ENCODE measurements at places on chromosomes 12 and 14.

DNA sequence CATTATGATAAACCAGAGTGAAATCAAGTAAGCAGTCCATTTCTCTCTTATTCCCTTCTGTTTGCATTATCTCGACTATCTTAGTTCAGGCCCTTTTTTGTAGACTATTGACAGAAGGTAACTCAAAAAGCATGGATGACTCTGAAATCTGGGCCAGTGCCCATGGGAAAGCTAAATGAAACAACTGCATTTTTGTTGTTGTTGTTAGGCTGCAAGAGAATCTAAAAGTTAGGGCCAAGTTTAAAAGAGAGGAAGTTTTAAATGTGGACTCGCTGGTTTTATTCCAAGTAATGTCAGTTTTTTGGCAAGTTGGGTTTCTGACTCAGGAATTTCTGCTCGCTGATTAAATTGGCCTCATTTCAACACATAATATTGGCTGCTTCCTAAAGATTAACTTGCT lies 201.1 kb downstream of the PIK3C2G start:
- no peak for DNase-seq

DNA sequence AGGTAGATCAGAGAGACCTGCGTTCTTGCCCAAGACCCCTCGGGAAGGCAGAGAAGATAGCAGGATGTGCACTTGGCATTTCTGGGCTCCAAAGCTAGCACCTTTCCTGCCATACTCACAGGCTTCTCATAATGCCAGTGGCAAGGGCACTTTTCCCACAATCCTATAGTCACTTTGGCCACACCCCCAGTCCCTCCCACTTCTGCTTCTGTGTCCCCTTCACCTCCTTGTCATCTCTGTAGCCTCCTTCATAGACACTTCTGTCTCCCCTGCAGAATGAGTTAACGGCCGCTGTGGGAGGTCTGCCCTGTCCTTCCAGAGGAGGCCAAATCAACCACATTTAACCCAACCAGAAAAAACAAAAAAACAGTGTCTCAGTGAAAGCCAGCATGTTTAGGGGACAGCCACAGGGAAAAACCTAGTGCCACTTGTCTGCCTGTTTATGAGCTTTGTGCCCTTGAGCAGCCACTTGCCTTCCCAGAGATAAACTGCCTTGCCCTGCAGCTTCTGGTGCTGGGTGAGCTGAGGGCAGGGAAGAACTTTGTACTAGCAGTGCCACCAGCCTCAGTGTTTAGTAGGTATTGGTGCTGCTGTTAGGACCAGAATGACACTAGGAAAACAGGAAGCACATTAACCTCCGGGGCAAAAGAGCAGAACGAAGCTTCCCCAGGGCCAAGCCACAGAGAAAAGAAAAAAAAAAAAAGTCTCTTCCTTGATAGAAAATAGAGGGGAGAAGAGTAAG lies 193.0 kb upstream of the PWP1 start:
- no peak for DNase-seq

DNA sequence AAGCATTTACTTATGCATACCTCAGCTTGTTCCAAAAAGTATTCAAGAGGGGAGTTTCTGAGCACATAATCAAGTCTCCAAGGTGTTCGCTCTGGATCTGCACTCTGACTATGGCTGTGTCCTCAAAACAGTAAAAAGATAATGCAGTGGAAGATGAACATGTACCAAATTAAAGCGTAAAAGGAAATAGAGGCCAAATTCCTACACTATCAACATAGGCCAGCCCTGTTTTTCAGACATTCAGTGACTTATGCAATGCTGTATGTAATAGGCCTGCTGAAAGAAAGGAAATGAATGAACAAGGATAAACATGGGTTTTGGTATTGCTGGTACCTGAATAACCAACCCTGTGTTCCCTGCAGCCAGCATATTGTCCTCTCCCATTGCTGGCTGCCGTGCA lies 115.7 kb downstream of the SAMD4A start:
- no peak for DNase-seq

GRCh38 chr12:52266514-52266913 lies 7.9 kb upstream of the KRT86 start:
- DNase-seq: no peak

DNA sequence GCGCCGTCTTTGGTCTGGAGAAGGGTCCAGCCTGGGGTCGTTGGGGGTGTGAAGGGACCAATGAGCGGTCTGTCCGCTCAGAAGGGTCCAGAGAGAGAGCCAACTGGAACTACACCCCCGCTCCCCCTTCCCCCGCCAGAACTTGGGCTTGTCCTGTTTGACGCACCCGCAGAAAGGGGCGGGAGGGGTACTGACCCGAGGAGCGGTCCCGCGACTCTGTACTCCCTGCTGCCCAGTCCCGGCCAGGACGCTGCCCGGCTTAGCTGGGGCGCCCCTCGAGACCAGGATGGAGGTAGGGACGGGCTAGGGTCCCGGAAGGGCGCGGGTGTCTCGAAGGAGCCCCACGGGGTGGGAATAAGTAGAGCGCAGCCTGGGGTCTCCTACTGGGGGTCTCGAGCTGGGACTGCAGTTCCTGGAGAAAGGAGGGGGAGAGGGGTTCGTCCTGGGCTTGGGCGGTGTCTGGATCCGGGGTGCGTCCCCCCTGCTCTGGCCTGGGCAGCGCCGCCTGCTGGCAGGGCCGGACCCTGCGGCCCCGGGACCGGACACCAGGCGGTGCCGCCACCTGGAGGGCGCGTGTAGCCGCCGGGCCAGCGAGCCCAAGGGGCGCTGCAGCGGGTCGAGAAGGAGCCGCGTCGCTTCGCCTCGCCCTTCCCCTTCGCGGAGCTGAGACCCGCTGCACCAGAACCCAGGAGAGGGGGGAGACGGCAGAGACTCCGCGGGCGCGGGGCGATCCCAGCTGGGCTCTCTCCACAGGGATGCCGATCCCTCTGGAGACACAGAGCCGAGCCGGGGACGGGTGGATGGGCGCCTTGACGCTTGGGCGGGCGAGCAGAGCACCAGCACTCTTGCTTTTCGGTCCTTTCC lies 3.8 kb upstream of the CACNB3 start:
- DNase-seq: no peak

- DNase-seq: no peak
Observed at GRCh38 chr12:109069307-109070271, 17.2 kb downstream of the USP30 start.

- DNase-seq: no peak
Observed at GRCh38 chr14:94045101-94045500, 19.0 kb downstream of the OTUB2 start.

DNA sequence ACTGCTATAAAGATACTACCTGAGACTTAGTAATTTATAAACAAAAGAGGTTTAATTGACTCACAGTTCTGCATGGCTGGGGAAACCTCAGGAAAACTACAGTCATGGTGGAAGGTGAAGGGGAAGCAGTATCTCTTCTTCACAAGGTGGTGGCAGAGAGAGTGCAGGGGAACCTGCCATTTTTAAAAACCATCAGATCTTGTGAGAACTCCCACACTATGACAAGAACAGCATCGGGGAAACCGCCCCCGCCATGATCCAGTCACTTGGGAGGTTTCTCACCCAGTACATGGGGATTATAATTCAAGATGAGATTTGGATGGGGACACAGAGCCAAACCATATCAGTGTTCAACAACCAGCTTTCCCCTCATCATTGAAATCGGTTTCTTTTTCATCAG lies 49.9 kb downstream of the AEBP2 start:
- DNase-seq: no peak

DNA sequence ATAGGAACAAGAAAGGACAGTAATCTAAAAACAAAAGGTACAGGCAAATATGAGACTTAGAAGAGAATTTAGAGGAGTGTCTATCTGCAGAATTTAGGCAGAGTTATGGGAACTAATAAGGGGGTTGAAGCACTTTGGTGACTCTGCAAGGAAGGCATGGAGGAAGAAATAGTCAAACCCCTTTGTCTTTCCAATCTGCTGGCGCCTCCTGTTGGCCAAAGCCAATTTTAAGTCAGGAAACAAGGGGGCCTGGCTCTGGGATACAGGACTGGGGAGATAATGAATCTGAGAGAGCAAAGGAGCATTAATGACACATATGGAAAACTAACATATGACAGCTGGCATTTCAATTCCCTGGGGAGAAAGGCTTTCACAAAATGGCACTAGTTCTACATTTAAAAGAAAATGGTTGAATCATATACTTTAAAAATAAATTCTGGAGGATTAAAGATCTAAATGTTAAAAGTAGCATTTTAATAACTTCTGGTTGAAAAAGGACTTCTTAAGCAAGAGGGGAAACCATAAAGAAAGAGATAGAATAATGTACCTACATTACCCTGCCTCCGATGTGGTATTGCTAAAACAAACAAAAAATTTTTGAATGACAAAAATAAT lies 48.5 kb upstream of the CSRP2 start:
- no peak for DNase-seq

DNA sequence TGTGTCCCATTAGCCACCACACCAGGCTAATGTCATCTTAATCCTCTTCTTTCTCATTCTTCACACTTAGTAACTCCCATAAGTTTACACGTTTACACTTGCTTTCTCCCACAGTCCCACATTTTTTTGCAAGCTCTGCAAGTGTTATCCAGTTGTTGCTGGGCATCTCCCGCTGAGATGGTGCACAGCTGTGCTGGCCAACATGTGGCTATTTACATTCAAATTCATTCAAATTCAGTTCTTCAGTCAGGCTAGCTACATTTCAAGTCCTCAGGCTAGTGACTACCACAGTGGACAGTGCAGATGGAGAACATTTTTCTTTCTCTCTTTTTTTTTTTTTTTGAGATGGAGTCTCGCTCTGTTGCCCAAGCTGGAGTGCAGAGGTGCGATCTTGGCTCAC lies 9.8 kb upstream of the TEAD4 start:
- no peak for DNase-seq

- no peak for DNase-seq
Observed at GRCh38 chr12:31578632-31579031, 12.3 kb downstream of the DENND5B start.

- DNase-seq: no peak
Observed at GRCh38 chr14:83312511-83312910, 1778.9 kb upstream of the SEL1L start.

- DNase-seq: no peak
Observed at GRCh38 chr12:4169531-4169930, 104.0 kb upstream of the CCND2 start.

DNA sequence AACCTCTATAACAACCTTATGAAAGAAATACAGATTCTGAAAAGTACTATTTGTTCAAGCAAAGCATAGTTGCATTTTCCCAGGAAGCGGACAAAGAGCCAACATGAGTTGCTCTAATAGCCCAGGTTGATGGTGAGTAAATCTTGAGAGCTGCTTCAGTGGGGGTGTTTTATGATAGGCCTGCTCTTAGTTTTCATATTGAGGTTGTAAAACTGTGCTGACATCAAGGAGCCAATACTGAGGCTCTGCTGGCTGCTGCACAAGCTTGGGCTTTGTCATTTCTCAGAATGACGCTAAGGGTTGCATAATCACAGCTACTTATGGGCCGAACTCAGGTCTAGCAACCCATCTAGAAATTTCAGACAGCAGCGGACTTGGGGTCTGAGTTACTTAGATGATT lies 11.5 kb downstream of the TBC1D30 start:
- no peak for DNase-seq

GRCh38 chr12:47767216-47767724 lies 5.8 kb upstream of the SLC48A1 start:
- no peak for DNase-seq

- DNase-seq: no peak
Observed at GRCh38 chr12:52662093-52662917, 10.3 kb upstream of the KRT2 start.

DNA sequence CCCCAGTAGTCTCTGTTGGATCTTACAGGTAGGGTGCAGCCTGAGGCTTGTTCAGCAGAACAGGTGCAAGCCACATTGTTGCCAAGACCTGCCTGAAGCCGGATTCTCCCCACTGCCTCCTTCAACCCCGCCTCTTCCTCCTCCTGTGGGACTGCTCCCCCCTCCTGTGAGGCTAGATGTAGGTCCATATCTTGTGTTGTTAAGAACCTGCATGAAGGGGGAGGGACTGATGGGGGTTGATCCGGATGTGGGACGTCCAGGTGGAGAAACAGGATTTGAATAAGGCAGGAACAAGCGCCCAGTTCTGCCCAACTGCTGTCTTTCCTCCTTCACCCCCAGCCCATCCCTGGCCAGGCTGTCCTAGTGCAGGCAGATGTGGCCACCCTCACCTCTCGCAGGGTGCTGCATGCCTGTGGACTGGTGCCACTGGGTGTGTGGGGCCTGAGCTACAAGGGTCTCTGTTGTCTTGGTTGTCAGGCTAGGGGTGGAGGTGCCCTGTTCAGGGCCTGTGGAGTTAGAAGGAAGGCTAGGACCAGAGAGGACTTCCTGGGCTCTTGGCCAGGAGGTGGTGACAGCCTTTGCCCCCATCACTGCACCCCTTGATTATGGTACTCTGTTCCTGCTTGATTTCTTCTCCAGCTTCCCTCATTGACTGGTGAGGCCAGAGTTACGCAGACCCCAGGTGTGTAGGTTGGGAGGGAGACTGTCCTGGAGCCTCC lies 1.4 kb downstream of the NR4A1 start:
- DNase-seq: no peak

- no peak for DNase-seq
Observed at GRCh38 chr14:86852530-86852929, 1140.5 kb downstream of the GALC start.

DNA sequence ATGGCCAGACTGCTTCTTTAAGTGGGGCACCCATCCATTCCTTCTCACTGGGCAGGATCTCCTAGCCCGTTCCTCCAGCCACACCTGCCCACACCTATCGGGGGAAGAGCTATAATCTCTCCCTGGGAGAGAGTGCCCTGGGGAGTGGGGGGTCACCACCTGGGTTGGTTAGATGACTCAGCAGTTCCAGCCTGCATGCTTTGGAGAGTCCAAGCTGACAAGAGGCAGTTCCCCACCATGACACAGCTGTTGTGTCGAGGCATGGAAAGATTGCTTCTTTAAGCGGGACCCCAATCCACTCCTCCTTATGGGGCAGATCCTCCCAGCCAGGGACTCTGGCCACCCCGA lies 52.6 kb upstream of the PPFIA2 start:
- no peak for DNase-seq

GRCh38 chr14:76887191-76887590 lies 61.0 kb downstream of the LRRC74A start:
- no peak for DNase-seq

DNA sequence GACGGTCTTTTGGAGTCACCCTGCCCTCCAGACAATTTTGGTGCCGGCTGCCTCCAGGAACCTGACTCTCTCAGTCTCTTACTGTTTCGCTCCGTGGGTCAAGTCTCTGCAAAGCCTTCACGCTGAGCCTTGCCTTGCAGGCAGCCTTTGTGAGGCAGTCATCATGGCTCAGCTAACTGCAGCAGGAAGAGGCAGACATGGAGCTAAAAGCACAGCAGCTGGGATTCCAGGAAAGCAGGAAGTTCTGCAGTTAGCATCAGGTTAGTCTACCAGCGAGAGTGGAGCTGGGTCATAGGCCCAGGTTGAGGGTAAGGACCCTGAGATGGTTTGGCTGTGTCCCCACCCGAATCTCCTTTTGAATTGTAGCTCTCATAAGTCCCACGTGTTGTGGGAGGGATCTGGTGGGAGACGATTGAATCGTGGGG lies 305.4 kb downstream of the PCNX1 start:
- no peak for DNase-seq

Measured in keratinocyte (primary cell).